ENCODE measurements at places on chromosomes 13 and 19.

DNA sequence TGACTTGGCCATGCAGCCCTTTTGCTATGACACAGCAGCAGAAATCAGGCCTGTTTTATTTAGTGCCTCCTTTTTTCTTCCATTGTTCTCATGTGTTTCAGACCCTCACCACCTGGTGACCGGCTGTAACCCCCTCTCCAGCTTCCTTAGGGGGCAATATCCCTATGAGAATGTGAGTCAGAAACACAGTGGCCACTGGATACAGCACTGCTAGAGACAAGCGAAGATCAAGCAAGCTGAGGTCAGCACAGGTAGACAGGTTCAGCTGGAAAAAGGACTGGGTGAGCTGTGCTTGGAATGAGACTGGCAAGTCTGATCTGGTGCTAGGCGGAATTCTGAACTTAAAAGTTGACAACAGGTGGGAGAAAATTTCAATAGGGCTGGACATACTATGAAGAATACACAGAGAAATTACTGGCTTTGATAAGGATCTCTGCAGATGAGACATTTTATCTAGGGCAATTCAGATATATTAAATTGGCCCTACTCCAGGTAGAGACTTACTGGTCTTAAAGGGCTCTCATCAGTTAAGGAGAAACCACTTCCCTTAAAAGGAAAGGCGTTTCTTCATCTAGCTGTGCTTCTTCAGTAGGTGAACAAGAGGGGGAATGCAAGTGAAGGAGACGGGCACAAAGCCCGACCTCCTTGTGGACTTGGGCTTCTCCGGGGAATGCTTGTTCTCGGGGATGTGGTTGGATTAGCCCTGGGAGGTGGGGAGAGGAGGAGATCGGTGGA, 83.3 kb downstream of the ERCC5 start:
- no peak for DNase-seq

GRCh38 chr13:77359171-77359570, 32.3 kb upstream of the MYCBP2 start:
- DNase-seq, result no peak

GRCh38 chr19:3743486-3743885, 18.0 kb downstream of the APBA3 start:
- no peak for DNase-seq

- DNase-seq, result no peak
Observed at GRCh38 chr13:111965466-111966214, 101.3 kb upstream of the SOX1 start.

DNA sequence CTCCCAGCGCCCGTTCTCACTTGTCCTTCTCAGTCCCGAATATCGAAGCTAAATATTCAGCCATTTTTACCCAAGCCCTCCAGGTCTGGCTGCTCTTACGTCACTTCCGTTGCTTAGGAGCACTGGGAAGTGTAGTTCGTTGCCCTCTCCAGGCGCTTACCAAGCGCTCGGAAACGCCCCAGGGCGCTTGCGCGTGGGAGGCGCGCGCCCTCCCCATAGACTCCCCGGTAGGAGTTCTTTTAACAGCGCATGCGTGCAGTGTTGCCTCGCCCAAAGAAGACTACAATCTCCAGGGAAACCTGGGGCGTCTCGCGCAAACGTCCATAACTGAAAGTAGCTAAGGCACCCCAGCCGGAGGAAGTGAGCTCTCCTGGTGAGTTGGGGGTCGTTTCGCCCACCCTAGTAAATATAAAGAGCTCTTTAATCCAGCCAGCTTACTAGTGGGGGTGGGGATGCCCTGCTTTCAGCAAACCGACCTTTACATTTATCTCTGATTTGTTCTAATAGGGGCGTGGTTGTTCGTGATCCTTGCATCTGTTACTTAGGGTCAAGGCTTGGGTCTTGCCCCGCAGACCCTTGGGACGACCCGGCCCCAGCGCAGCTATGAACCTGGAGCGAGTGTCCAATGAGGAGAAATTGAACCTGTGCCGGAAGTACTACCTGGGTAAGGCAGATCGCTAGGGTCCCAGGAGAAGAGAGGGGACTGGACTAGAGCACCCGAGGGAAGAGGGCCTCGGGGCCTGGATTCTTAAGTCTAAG, at the start of the genes PSENEN and U2AF1L4:
TSS of gene PSENEN (plus strand) at position 324 of the 759 bp plus-strand sequence. CDS start at position 604, 280 bp downstream.
TSS of gene U2AF1L4 (minus strand) at position 91 of the 759 bp plus-strand sequence. CDS start at position 64, 27 bp downstream.
- peak; percentile 99 for DNase-seq

- peak; percentile 92 for DNase-seq
Observed at GRCh38 chr13:111629926-111630325, 309.5 kb downstream of the TEX29 start.

DNA sequence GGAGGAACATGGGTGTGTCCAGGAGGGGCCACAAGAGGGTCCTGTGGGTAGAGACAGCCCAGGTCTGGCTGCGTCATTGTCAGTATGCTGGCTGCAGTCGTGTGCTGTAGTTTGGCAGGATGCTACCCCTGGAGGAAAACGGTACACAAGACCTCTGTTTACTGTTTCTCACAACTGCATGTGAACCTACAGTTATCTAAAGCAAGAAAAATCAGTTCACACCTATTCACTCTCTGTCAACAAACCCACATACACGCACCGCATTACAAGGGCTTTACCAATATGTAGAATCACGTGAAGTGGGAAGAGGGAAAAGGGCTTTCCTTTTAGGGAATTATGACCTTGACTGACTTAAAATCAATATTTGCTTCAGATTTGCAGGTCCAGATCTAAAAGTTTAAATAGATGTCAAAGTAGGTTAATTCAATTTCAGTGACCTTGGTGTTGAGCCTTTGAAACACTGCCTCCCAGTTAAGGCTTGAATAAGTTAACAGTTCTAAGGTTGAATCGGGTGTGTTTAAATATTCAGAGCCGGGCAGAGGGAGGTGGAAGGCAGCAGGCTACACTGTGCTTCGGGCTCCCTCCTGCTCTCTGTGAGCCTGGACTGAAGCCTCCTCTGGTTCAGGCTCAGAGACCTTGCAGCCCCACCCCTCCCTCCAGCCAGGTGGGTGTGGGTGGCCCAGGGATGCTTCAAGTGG, 17.2 kb upstream of the MCF2L start:
- DNase-seq, result no peak

DNA sequence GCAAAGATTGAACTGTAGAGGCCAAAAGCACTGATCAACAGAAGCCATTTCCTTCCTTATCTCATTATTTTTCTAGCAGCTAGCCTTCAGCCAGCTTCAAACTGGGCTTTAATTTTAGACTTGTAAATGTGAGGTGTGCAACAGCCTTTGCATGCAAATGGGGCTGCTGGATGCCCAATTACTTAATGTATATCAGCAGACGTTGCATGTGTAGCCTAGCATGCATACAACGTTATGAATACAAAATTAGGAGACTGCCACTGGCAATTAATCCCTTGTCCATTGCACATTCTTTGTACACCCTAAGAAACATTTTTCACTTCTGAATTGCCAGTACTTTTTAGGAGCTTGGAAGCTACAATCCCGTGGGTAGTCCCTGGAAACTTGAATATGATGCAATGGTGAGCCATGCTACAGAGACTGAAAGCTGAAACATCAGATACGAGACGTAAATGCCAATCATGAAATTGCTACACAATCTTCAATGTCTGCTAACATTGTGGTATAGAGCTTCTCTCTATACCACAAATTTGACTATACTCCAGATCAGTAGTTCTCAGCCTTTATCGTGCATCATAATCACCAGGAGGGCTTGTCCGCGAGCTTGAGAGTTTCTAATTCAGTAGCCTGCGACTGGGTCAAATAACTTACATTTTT, 20.2 kb downstream of the EPSTI1 start:
- no peak for DNase-seq

DNA sequence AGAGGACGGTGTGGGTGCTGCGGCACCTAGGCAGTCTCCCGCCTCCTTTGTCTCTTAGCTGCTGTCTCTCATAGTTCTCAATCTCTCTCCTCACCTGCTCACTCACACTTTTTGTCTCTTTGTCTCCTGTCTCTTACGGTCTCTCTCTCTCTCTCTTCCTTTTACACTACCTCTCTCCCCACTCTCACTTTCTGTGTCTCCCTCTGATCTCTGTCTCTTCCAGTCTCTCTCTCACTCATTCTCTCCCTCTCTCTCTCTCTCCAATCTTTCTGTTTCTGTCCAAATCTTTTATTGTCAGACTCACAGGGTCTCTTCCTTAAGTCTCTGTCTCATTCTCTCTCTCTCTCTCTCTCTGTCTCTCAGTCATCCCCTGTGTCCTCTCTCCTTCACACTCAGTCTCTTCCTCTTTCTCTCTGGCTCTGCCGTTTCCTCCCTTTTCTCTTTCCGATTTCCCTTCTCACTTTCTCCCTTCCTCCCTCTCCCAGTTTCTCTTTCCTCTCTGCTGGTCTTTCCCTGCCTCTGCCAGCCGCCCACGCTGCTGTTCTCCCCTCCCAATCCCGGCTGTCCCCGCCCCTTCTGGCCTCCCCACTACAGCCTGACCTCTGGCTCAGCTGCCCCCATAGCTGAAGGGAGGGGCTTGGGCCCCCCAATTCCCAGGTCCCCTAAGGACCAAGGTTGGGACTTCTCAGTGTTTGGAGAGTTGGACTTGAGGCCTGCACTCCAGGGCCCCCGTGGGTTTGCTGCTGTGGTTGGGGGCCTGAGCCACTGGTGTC, at the start of gene PLEKHA4:
TSS of gene PLEKHA4 (minus strand) at position 504 of the 773 bp plus-strand sequence. CDS start 997 bp downstream, outside the sequence.
- DNase-seq, result no peak

GRCh38 chr19:27993619-27994570, 1219.1 kb downstream of the UQCRFS1 start:
- no peak for DNase-seq

GRCh38 chr13:75635828-75636435, at the start of gene LMO7:
Gene LMO7, plus strand, starts transcription at chr13:75636330. Its CDS starts 328 bp downstream, at chr13:75636658.
- DNase-seq, result peak; percentile 83

DNA sequence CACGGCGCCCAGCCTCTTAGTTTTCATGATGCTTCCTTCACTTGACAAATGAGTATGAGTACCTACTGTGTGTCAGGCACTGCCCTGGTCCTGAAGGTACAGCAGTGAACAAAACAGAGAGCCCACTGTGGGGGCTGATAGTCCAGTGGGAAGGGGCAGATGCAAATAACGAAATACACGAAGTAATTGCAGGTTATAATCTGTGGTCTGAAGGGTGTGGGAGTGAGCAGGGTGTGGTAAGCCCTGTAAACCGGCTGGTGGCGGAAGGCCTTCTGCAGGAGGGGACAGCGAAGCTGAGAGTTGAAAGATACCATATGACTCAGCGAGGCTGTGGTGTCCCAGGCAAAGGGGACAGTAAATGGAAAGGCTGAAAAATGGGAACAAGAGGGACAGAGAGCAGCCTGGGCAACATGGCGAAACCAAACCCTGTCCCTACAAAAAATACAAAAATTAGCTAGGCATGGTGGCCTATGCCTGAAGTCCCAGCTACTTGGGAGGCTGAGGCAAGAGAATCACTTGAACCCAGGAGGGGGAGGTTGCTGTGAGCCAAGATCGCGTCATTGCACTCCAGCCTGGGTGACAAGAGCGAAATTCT, 60.5 kb downstream of the MAP4K1 start:
- no peak for DNase-seq

Measured in NCI-H146 (cell line).